Activated naive CD4-positive, alpha-beta T cell treated with Interleukin-2 at 50 U/mL for 16 hours (primary cell): ENCODE measurements at places on chromosomes 2 and 18.

GRCh38 chr2:174597345-174598047, at the start of gene WIPF1:
Gene WIPF1, minus strand, starts transcription at chr2:174597804. Its CDS starts 12,231 bp downstream, at chr2:174585573.
- peak; percentile 43 for DNase-seq

- no peak for DNase-seq
Measured at GRCh38 chr2:139477618-139478017, 697.4 kb upstream of the NXPH2 start.

DNA sequence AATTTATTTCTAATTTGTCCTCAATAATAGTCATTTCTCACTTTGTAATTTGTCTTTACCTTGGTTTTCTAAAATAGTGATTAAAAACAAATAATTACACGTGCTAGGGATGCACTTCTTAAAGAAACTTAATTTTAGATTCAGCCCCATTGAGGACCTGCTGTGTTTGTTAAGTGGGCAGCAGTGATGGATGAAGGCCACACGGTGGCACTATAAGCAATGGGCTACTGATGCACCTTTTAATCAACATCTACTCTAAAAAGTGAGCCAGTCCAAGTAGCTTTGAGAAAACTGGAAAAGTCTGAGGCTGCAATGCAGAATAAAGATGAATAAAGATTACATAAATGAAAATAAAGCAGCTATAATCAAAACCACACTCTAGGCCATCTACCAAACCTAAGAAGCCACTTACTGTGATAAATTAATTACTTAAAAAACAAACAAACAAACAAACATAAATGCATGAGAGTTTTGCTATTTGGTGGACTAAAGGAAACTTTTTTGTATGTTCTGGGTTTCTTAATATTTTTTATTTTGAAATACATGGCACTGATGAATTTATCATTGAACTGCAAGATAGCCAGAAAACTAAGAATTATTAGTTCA, 89.3 kb downstream of the PDE11A start:
- DNase-seq, result no peak

GRCh38 chr2:213150315-213151097, 906 bp downstream of the IKZF2 start:
- no peak for DNase-seq

DNA sequence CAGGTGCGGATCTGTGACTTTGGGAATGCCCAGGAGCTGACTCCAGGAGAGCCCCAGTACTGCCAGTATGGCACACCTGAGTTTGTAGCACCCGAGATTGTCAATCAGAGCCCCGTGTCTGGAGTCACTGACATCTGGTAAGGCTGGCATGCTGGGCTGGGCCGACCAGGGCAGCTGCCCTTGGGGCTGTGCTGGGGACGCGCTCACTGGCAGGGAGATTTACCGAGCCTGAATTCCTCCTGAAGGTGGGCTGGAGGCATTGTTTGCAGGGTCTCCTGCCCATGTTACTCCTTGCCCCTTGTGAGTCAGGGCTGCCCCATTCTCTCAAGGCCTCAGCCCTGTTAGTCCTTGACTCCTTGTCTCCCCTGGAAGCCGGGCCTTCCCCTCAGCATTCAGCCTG, 18.7 kb upstream of the GMPPA start:
- DNase-seq, result no peak

- no peak for DNase-seq
Measured at GRCh38 chr2:143928613-143929012, 591.3 kb downstream of the ZEB2 start.

DNA sequence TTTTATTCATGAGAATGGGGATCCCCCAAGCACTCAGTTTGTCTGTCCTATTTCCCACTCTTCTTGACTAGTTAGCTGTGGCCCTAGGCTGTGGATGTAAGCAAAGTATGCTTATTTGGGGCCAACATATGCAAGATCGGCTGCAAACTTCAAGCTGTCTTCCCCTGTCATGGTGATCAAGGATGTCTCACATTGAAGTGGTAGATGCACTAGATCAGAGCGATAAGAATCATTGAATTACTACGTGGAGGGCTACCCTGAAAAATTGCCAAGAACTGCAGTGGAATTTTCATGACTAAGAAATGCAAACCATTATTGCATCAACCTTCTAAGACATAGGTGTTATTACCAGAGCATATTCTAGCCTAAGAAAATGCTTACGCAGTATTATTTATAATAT, 527.4 kb downstream of the RNF144A start:
- DNase-seq, result no peak

DNA sequence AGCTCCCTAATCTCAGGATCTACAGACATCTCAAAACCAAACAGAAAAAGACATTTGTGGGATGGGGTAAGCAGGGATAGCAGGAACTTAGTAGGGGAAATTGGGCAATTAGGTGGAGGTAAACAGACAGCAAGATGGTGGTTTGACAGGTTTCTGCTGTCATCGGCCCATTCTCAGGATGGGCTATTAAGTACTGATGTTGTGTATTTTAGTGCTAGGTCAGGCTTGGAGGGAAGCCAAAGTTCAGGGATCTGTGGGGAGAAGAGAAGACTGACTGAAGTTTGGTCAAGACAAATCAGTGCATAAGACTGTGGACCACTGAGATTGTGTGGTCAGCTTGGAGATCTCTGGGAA, 96.8 kb upstream of the THUMPD2 start:
- DNase-seq, result no peak

DNA sequence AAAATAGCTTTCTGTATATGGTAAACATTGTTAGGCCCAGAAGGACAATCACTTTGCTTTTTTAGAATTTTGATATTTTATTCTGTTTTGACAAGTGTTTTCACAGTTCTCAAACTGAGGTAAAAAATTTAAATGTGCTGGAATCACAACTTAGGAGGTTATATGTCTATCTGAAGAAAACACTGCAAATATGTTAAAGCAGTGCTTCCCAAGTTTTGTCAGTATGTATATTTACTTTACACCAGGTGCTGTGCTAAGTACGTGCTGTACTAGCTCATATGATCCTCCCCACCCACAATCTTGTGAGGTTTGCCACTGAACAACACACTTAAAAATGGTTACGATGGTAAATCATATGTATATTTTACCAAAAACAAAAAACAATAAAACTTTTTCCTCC, 124.2 kb downstream of the CABYR start:
- no peak for DNase-seq

- DNase-seq, result no peak
Measured at GRCh38 chr18:36365836-36366775, 68.6 kb downstream of the FHOD3 start.

GRCh38 chr2:230068651-230069055, at the start of gene SLC16A14:
Gene SLC16A14, minus strand, starts transcription at chr2:230068924. Its CDS starts 9,572 bp downstream, at chr2:230059352.
- no peak for DNase-seq

DNA sequence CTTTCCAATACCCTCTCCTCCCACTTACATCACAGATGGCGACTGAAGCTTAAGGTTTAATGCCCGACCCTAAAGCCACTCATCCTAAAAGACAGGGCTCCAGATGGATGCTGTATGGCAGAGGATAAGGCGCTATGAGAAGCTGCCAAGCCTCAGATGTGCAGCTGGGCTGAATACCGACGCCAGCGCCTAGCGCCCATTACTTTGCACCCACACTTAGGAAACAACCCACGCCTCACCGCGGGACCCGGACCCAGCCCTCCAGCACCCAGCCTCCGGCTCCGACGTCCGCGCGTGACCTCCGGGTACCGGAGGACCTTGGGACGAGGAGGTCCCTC, 335 bp downstream of the TRAK2 start:
- no peak for DNase-seq

DNA sequence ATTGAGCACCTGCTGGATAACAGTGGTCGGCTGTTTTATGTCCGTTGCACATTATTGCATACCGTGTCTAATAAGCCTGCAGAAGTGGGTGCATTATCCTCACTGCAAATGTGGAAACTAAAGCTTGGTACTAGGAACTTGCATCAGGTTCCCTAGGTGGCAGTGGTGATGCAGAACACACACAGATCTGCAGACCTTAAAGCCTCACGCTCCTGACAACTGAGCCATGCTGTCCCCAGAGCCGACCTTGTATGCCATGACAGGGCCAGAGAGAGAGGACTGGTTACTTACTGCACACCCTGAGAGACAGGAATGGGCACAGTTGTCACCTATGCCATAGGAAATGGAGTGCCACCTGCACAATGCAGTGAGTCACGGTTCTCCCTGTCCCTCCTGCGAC, 151.8 kb downstream of the SH3RF3 start:
- no peak for DNase-seq

GRCh38 chr2:59462422-59463197, 1090.8 kb downstream of the BCL11A start:
- no peak for DNase-seq

DNA sequence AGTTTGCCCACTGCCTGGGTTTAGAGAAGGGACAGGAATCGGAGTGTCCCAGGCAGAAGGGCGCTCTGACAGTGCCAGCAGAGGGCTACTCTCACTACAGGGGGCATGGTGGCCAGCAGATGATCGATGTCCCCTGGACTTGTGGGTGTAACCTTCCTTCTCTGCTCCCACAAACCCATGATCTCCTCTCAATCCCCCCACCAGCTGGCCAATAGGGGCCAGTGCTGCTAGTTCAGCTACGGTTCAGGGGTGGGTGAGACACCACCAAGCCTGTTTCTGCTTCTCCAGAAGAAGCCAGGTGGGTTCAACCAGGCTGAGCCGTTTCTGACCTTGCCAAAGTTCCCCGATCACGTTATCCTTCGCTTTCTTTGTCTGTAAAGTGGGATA, 1.3 kb downstream of the NPPC start:
- no peak for DNase-seq

GRCh38 chr18:55141318-55141717, 182.1 kb upstream of the CCDC68 start:
- DNase-seq, result no peak
